ENCODE measurements at places on chromosomes 2 and 18.

DNA sequence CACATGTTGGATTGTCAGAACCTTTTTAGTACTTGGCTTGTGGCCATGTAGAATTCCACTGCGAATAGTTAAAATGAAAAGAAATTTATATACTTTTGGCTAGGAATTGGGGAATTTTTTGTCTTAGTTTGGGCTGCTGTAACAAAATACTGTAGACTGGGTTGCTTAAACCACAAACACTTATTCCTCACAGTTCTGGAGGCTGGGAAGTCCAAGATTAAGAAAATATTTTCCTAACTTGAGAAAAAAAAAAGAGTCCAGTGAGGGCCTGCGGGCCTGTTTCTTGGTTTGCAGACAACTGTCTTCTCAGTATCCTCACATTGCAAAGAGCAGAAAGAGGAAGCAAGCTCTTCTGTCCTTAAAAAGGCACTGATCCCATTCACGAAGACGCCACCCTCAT, 81.9 kb downstream of the CD226 start:
- DNase-seq: peak; percentile 17

GRCh38 chr2:223019390-223019930, 32.5 kb upstream of the KCNE4 start:
- no peak for DNase-seq

- DNase-seq: no peak
Measured at GRCh38 chr2:163719331-163719730, 16.5 kb downstream of the FIGN start.

GRCh38 chr2:168495524-168495923, 39.5 kb downstream of the CERS6 start:
- DNase-seq: no peak

- no peak for DNase-seq
Measured at GRCh38 chr18:65748321-65748720, 2.5 kb upstream of the CDH7 start.

GRCh38 chr2:241885291-241885945, 15.9 kb downstream of the RTP5 start:
- no peak for DNase-seq

- DNase-seq: no peak
Measured at GRCh38 chr2:150371044-150371818, 116.2 kb downstream of the RND3 start.

DNA sequence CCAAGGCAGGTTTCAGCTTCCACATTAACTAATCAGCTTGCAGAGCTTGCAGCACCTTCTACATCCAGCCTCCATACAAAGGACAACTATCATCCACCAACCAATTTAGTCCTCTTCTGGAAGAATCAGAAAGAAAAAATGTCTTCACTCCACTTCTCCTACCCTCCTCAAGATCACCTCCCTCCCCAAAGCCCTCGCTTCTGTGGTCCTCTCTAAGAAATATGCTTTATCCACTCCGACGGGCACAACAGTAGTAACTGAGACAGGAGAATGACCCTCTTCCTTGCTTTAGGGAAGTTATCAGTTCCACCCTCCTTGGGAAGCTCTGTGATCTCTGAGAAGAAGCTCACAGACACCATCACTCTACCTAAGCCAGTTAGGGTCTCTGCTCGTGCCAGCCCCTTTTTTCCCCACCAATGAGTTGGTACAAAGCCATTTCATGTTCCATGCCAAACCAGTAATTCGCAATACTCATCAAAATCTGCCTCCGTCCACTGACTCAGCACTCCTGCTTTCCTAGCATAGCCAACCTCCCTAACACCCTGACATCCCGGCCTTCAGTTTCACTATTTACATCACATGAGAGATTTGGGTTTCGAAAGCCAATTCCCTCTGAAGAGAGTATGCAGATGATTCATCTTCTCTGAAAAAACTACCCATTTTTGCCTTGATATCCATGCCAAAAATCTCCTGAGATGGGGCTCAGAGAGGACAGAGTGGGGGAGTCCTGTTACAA, 114.1 kb upstream of the PKDCC start:
- no peak for DNase-seq

GRCh38 chr2:57597940-57598339, 448.7 kb upstream of the VRK2 start:
- DNase-seq: no peak

DNA sequence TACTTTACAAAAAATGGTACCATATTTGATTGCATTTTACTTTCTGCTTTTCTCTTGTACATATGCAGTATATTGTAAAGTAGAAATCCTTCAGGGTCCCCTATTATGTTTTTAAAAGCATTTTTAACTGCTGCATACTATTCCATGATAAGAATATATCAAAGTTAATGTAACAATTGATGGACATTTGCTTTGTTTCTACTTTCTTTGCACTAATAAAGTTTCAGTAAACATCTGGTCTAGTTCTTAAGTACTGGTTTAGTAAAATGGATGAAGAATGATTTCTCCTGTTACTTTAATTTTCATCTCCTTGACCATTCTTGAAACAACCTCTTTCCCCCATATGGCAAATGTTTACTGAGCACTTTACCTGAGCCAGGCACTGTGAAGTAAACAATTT, 1.7 kb downstream of the MRPS9 start:
- no peak for DNase-seq

DNA sequence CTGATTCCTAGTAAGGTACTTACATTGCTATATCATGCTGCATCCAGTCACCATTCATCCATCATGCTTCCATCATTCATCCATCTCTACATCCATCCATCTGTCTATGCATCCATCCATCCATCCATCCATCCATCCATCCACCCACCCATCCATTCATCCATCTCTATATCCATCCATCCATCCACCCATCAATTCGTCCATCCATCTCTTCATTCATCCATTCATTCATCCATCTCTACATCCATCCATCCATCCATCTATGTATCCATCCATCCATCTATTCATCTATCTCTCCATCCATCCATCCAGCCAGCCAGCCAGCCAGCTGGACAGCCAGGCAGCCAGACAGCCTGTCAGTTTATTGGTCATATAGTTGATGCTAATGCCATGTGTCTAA, 20.7 kb downstream of the PRKCE start:
- DNase-seq: no peak

DNA sequence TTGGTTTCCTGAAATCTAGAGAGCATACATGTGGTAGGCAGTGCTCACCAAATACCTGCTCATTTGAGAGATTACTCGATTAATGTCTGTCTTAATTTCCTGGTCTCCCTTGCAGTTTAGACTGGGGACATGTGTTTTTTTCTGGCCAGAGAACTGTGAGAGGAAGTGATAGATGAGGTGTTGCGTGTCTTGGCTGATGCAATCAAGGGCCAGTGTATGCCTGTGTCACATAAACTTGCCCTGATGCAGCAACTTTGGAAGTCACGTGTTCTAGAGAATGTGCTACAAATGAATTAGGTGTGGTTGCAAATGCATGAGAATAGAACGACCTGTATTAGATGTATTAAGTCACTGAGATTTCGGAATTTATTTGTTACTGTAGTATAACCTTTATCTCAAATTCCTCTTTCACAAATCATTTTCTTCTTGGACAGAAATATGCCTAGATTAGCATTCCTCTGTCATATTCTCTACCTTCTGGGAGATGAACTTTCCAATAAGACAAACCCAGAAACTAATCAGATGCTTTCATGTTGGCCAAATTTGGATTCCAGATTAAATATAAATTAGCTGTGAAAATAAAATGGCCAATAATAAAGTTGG, 9.9 kb upstream of the IL1A start:
- DNase-seq: peak; percentile 48

- no peak for DNase-seq
Measured at GRCh38 chr18:54269893-54270844, 852 bp downstream of the POLI start.

GRCh38 chr2:217370391-217370790, 510.5 kb upstream of the TNP1 start:
- no peak for DNase-seq

Data from CMK (cell line).